Activated naive CD4-positive, alpha-beta T cell treated with anti-CD3 and anti-CD28 coated beads, Interleukin-2, amount 10 ng/mL, durations not matched to agents 7 days and 5 days (primary cell): ENCODE measurements at places on chromosomes 3 and 15.

- no peak for DNase-seq
Measured at GRCh38 chr3:81585056-81585455, 176.4 kb downstream of the GBE1 start.

GRCh38 chr3:37812499-37812896 lies 49.2 kb upstream of the CTDSPL start:
- no peak for DNase-seq

DNA sequence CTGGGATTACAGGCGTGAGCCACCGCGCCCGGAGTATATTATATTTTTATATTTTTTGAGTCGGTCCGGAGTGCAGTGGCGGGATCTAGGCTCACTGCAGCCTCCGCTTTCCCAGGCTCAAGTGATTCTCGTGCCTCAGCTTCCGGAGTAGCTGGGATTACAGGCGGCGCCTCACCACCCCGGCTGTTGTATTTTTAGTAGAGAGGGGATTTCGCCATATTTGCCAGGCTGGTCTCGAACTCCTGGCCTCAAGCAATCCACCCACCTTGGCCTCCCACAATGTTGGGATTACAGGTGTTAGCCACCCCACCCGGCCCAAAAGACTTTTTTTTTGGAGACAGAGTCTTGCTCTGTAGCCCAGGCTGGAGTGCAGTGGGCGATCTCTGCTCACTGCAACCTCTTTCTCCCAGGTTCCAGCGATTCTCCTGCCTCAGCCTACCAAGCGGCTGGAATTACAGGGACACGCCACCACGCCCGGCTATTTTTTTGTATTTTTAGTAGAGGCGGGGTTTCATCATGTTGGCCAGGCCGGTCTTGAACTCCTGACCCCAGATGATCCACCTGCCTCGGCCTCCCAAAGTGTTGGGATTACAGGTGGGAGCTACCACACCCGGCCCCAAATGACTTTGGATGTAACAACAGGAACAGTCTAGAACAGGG lies 1.0 kb downstream of the ZNF589 start:
- DNase-seq: peak; percentile 47

- no peak for DNase-seq
Measured at GRCh38 chr3:190616637-190617036, 102.8 kb downstream of the IL1RAP start.

DNA sequence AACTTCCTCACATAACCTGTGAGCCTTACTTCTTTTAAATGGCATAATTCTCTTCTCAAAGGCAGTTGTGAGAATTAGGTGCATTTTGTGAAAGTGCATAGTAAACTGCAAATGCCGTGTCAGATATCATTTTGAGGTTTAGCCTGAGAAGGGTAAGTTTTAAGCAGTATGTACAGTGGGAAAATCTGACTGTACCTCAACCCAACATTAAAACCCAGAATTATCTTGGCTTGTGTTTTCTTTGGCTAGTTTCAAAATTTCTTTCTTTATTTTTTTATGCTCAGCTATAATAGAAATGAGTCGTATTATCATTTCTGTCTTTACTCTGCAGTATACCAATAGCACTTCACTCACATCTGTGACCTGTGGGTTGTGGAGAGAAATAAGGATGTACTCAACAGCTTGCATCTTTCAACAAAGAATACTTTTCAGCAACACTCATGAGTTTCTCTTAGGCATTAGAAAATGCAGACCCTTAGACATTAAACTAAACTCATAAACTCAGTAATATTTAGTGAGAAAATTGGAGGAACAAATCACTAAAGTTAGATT lies 65.7 kb downstream of the RASA2 start:
- DNase-seq: no peak

DNA sequence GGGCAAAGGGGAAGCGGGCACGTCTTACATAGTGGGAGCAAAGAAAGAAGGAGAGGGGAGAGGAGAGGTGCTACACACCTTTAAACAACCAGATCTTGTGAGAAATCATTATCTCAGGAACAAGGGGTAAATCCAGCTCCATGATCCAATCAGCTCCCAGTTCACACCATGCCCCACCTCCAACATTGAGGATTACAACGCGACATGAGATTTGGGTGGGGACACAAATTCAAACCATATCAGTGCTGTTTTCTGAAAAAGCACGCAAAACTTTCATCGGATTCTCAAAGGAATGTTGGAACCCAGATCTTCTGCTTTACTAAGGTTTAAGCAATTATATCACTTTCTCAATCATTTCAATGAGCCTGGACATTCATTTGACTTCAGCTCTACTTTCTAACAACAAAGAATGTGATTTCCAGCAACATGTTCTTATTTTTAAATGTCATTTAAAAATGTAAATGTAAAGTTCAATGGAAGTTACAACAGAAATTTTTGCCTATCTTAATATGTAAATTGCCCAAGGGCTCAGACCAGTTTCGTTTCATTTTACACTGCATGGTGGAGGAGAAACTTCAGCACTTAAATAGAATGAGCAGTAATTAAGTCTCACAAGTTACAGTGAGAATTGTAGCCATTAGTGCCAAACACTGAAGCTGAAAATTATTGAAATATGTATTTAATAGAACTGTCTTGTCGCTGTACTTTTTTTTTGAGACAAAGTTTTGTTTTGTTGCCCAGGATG lies 8.4 kb upstream of the CCDC54 start:
- DNase-seq: no peak
